Neural progenitor cell (in vitro differentiated cells): ENCODE measurements at places on chromosomes 6 and 20. TPM values are rescaled to one million over a fixed set of nuclear protein-coding genes. Genes with fewer than 3 reads are reported as not detected.
A peak's percentile ranks its signal among the peaks of the same experiment; 100 is the strongest.

- H3K4me1 ChIP-seq, result no peaks in the 10 kb centered on the region
- no peak overlapping the region for H3K4me3 ChIP-seq
- no peaks in the 10 kb centered on the region for H3K27me3 ChIP-seq
- no peak overlapping the region for H3K27ac ChIP-seq
- peak; percentile 33 for DNase-seq
Observed at GRCh38 chr6:126657561-126658175, 317.8 kb downstream of the CENPW start.

GRCh38 chr20:50311308-50312001 lies 120.8 kb downstream of the CEBPB start:
- no peaks in the 10 kb centered on the region for H3K27me3 ChIP-seq
- H3K4me3 ChIP-seq, result no peak overlapping the region
- H3K36me3 ChIP-seq, result no peaks in the 10 kb centered on the region
- no peak for DNase-seq

DNA sequence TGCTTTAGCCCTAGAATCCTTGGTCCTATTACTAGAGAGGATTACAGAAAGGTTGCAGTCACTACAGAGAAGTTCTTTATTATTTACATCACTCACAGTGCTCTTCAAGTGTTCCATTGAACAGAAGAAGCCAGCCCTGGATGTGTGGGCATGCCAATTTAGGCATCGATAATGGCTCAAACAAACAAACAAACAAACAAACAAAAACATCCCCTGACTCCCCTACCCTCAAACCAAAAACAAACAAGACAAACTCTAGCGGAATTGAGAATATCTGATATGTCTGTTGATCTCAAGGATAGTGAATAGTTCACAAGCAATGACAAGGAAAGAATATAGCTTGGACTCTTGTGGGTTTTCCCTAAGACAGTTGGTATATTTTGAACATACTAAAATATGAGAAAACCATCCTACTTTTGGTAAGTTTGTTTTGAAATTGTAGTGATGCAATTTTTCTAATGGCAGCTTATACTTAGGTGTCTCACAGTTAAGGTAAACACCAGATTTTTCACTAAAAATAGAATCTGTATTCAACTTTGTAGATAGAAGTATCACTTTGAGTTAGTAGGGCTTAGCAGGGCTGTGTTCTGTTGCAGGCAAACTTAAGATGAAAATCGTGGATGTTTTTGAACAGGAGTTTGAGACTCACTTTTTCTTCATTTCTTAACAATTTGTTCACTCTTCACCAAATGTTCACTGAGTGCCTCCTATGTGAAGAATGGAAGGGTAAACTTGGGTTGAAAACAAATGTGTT lies 92.8 kb upstream of the FAM184A start:
- H3K27me3 ChIP-seq, result no peaks in the 10 kb centered on the region
- no peak overlapping the region for H3K4me3 ChIP-seq
- no peaks in the 10 kb centered on the region for H3K4me1 ChIP-seq
- H3K27ac ChIP-seq, result no peak overlapping the region
- no peaks in the 10 kb centered on the region for H3K36me3 ChIP-seq

- no peak overlapping the region for H3K27ac ChIP-seq
- peaks cover 6% of the 10 kb centered on the region for H3K4me1 ChIP-seq
- no peaks in the 10 kb centered on the region for H3K36me3 ChIP-seq
- H3K4me3 ChIP-seq, result no peak overlapping the region
- no peaks in the 10 kb centered on the region for H3K27me3 ChIP-seq
Observed at GRCh38 chr6:25896252-25896651, 22.2 kb upstream of the SLC17A3 start.

DNA sequence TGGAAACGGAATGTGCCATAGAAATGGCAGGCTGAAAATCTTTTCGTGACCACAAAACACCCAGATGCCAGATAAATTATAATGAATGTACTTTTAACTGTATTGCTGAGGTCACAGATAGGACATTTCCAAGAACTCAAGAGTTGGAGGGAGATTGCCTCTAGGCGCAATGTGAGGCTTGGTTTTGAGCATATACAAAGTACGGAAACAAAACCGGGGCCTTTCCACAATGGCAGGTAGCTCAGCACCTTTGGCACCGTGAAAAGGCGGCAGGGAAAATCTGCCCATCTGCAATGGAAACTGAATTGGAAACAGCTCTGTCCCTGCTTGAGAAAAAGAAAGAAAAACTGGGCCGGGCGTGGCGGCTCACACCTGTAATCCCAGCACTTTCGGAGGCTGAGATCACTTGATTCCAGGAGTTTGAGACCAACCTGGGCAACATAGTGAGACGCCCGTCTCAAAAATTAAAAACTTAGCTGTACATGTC lies 10.5 kb upstream of the C20orf144 start:
- no peak overlapping the region for H3K4me3 ChIP-seq
- H3K27ac ChIP-seq, result no peak overlapping the region
- no peaks in the 10 kb centered on the region for H3K27me3 ChIP-seq
- no peaks in the 10 kb centered on the region for H3K36me3 ChIP-seq

DNA sequence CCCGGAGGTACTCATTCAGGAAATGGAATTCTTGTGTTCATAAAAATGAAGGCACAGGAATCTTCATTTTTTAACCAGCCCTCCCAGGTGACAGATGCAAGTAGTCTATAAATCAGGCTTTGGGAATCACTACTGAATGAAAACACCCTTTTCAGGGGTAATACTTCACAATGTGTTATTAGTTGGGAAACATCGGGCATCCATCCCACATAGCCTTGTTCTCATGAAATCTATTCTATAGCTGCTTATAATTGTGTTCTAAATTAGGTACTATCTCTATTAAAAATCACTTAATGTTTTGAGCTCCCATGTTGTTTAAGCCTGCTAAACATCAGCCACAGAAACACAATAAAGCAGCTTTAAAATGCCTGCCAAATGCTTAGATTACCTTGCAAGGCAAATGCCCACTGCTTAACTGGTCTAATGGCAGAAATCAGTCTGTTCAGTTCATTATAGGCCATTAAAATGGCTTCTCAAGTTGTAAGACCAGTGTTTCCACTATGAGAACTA lies 94.9 kb downstream of the L3MBTL3 start:
- no peak overlapping the region for H3K27ac ChIP-seq
- H3K36me3 ChIP-seq, result no peaks in the 10 kb centered on the region
- no peaks in the 10 kb centered on the region for H3K27me3 ChIP-seq

GRCh38 chr20:23050847-23051627 lies 1.6 kb upstream of the THBD start:
- no peak overlapping the region for H3K27ac ChIP-seq
- peak; percentile 93 for DNase-seq
- peak overlapping the region; percentile 49 for H3K4me3 ChIP-seq
- peaks cover 81% of the 10 kb centered on the region for H3K27me3 ChIP-seq
- peaks cover 10% of the 10 kb centered on the region for H3K4me1 ChIP-seq
- no peaks in the 10 kb centered on the region for H3K36me3 ChIP-seq

DNA sequence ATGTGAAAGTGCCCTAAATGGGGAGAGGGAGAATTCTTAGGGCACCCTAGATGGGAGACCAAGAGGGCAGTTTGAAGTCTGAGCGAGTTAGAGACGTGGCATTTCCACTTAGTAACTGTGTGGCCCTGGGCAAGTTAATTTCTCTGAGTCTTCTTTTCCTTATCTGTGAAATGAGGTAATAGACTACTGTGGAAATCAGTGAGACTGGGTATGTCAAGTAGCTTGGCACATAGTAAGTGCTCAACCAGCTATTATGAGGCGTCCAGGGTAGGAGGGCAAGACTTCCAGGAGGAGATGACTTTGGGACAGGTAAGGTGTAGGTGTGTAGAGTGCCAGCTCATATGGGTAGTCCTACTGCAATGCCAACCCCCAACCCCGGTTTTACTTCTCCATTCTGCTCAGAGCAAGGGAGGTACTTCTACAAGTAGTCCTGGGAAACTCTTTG lies 770 bp downstream of the KIF3B start:
- H3K4me1 ChIP-seq, result peaks cover 7% of the 10 kb centered on the region
- peak overlapping the region; percentile 85 for H3K4me3 ChIP-seq

GRCh38 chr6:75602246-75603105 lies 796 bp downstream of the SENP6 start:
- H3K4me3 ChIP-seq, result peak overlapping the region; percentile 69
- peaks cover 8% of the 10 kb centered on the region for H3K4me1 ChIP-seq
- H3K27ac ChIP-seq, result peak overlapping the region; percentile 96
- no peaks in the 10 kb centered on the region for H3K27me3 ChIP-seq
- DNase-seq, result peak; percentile 80

GRCh38 chr6:28944412-28944865 lies 20.7 kb upstream of the TRIM27 start:
- H3K27me3 ChIP-seq, result no peaks in the 10 kb centered on the region
- H3K27ac ChIP-seq, result no peak overlapping the region
- H3K36me3 ChIP-seq, result no peaks in the 10 kb centered on the region
- peaks cover 4% of the 10 kb centered on the region for H3K4me1 ChIP-seq
- peak overlapping the region; percentile 77 for H3K4me3 ChIP-seq
- peak; percentile 79 for DNase-seq

GRCh38 chr20:23147964-23148730 lies 62.0 kb upstream of the CD93 start:
- no peak overlapping the region for H3K4me3 ChIP-seq
- no peaks in the 10 kb centered on the region for H3K4me1 ChIP-seq
- no peaks in the 10 kb centered on the region for H3K27me3 ChIP-seq
- DNase-seq, result no peak

GRCh38 chr20:39873286-39873685 lies 815.8 kb downstream of the MAFB start:
- no peaks in the 10 kb centered on the region for H3K36me3 ChIP-seq
- no peak for DNase-seq
- no peak overlapping the region for H3K27ac ChIP-seq
- H3K4me3 ChIP-seq, result no peak overlapping the region
- H3K27me3 ChIP-seq, result no peaks in the 10 kb centered on the region

DNA sequence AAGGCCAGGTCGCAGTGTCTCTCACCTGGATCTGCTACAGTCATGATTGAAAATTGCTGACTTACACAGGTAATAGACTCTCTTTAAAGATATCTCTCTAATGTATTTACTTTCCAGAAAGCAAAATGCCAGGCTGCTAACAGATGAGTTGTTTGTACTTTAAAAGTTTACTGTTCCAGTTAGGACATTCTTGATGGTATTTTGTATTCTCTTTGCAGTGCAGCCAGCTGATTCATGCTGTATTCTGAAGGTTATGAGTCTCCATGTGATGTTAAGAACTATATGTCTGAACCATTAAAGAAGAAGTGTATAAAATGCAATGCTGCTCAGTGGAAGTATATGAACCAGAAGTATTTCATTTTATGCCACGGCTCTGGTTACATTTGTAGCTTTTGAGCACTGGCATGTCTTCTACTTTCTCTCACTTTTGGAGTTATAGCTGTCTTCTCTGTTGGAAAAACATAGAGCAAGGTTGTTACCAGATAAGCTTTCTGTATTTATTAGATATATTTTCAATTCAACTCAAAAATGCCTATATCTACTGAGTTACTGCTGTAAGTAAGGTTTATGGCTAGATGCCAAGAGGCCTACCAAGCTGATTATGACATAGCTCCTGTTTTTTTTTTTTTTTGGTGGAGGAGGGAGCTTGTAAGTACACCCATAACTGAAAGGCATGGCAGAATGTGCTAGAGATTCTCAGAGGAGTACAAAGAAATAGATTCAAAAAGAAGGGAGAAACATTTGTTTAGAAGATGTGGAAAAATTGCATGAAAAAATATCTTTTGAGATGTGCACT lies 130.5 kb upstream of the MAN1A1 start:
- no peaks in the 10 kb centered on the region for H3K4me1 ChIP-seq
- no peaks in the 10 kb centered on the region for H3K36me3 ChIP-seq
- no peaks in the 10 kb centered on the region for H3K27me3 ChIP-seq
- H3K27ac ChIP-seq, result no peak overlapping the region

- no peak overlapping the region for H3K27ac ChIP-seq
- H3K4me1 ChIP-seq, result no peaks in the 10 kb centered on the region
- no peaks in the 10 kb centered on the region for H3K27me3 ChIP-seq
- peaks cover 3% of the 10 kb centered on the region for H3K36me3 ChIP-seq
- H3K4me3 ChIP-seq, result no peak overlapping the region
- DNase-seq, result no peak
Observed at GRCh38 chr20:36827541-36828279, 48.2 kb upstream of the TLDC2 start.

- H3K27ac ChIP-seq, result no peak overlapping the region
- DNase-seq, result no peak
- no peaks in the 10 kb centered on the region for H3K27me3 ChIP-seq
- H3K36me3 ChIP-seq, result no peaks in the 10 kb centered on the region
- no peak overlapping the region for H3K4me3 ChIP-seq
Observed at GRCh38 chr6:169189182-169189581, 64.5 kb downstream of the THBS2 start.

DNA sequence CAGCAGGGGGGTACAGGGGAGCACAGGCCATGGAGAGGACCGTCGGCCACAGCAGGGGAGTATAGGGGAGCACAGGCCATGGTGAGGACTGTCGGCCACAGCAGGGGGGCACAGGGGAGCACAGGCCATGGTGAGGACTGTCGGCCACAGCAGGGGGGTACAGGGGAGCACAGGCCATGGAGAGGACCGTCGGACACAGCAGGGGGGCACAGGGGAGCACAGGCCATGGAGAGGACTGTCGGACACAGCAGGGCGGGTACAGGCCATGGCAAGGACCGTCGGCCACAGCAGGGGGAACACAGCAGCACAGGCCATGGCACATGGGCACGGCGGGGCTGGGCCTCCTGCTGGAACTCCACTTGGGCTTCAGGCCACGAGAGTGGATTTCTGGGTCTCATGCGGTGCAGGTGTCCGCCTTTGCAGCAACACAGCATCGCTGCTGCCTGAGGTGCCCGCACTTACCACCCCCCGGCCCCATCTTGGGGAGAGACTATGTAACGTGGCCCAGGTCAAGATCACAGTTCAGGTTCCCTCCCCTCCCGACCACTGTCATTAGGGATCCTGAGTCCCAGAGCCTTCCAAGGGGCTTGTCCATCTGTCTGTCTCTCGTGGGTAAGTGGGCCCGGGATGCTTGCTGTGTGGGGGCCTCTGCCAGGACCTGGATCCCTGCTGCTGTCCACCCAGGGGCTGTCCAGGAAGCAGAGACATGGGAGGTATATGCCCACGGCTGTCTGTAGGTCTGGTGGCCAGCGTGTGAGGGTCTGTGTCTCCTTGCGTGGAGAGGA lies 2.5 kb downstream of the NPBWR2 start:
- H3K27ac ChIP-seq, result no peak overlapping the region
- H3K27me3 ChIP-seq, result peaks cover 44% of the 10 kb centered on the region
- no peak overlapping the region for H3K4me3 ChIP-seq
- no peaks in the 10 kb centered on the region for H3K36me3 ChIP-seq

GRCh38 chr6:169317441-169318202 lies 64.0 kb upstream of the THBS2 start:
- H3K4me3 ChIP-seq, result no peak overlapping the region

- DNase-seq, result no peak
- H3K4me3 ChIP-seq, result no peak overlapping the region
- no peak overlapping the region for H3K27ac ChIP-seq
- no peaks in the 10 kb centered on the region for H3K27me3 ChIP-seq
- no peaks in the 10 kb centered on the region for H3K36me3 ChIP-seq
Observed at GRCh38 chr20:46494077-46494476, 19.3 kb downstream of the ZNF334 start.

Gene LGSN
- 0.09 and 0.40 TPM in 2 replicates for total RNA-seq

Gene TFAP2C
- 0.60 and 1.1 TPM in 2 replicates for total RNA-seq

Gene DEFB126
- not detected in 2 replicates for total RNA-seq

Gene KIAA1755
- total RNA-seq, result 0.22 TPM in 2 replicates

Gene LRRC73
- 0.37 TPM in 1 of 2 replicates, not detected in the other for total RNA-seq

Gene DIDO1
- total RNA-seq, result 64.5 and 68.5 TPM in 2 replicates

Gene CNKSR3
- 8.8 and 9.9 TPM in 2 replicates for total RNA-seq

Gene GPLD1
- total RNA-seq, result 4.2 and 8.3 TPM in 2 replicates

Gene POM121L2
- total RNA-seq, result not detected in 2 replicates
